ENCODE measurements at places on chromosomes 2 and 18.

DNA sequence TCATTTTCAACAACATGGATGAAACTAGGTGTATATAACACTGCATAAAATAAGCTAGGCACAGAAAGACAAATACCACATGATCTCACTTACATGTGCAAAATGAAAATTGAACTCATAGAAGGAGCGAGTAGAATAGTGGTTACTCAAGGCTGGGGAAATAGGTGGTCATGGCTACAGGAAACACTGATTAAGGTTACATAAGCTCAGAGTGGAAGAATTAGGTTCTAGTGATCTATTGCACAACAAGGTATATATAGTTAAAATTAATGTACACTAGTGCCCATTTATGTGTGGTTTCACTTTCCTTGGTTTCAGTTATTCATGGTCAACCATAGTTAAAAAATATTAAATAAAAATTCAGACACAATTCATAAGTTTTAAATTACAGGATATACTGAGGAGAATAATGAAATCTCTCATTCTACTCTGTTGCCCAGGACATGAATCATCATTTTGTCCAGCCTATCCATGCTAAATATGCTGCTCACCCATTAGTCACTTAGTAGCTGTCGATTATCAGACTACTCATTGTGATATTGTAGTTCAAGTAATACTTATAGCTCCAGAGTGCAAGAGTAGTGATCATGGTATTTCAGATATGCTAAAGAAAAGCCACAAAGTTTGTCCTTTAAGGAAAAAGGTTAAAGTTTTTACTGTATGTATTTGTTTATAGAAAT is 1530.9 kb upstream of the LRRTM1 start:
- DNase-seq, result no peak

GRCh38 chr2:110957293-110957692 is 163.4 kb upstream of the BCL2L11 start:
- no peak for DNase-seq

DNA sequence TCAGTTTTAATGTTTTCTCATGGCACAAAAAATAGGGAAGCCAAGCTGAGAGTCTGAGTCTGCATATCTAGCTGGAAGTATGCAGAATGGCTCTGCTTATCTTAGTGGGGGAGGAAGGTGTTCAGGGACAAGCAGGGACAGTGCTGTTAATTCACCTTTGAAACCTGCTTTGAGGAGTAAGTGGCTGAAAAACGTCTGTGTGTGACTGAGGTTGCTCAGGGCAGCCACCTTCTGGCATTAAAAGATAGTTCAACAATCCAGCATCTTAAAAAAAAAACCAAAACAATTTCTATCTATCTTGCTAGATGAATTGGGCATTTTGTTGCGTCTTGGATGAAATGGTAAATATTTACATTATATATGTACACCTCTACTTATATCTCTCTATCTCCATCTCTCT is 2.0 kb upstream of the TRPM8 start:
- DNase-seq, result no peak

DNA sequence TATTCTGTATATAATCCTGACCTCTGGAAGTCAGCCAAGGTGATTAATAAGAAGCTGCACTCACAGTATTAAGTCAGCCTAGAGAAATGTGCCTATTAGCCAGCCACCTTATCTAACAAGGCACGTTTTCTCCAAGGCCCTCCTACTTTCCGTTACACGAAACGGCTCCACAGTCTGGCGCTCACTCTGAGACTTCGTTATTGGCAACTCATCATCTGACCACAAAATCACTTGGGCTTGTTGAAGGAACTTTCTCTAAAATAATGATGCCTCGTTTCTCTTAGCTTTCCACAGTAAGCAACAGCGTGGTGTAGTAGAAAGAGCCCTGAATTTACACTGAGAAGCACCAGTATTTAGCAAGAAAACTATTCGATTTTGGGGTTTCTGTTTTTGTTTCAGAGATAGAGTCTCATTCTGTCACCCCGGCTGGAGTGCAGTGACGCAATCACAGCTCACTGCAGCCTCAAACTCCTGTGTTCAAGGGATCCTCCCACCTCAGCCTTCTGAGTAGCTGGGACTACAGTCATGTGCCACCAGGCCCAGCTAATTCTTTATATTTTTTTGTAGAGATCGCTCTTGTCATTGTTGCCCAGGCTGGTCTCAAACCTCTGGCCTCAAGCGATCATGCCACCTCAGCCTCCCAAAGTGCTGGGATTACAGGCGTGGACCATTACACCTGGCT is 53.6 kb upstream of the SLC14A1 start:
- no peak for DNase-seq

DNA sequence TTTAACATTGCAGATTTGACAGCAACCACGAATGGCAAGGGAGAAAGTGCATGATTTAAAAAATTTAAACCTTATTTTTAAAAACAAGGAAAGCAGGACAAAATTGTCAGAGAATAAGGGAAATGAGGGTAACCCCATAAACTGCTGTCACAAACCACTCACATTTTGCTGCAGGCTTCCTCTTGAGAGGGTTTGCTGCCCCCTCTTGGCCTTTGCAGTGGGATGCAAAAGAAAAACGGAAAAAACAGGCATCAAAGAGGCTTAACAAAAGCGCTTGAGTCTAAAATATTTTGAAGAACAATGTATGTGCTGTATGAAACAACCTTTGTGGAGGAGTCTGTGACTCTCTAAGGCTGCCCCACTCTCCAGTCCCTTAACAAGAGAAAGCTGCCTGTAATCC is 91.6 kb downstream of the TMX3 start:
- DNase-seq, result peak; percentile 2

GRCh38 chr2:224284134-224284946 is 117.6 kb downstream of the FAM124B start:
- DNase-seq, result no peak

DNA sequence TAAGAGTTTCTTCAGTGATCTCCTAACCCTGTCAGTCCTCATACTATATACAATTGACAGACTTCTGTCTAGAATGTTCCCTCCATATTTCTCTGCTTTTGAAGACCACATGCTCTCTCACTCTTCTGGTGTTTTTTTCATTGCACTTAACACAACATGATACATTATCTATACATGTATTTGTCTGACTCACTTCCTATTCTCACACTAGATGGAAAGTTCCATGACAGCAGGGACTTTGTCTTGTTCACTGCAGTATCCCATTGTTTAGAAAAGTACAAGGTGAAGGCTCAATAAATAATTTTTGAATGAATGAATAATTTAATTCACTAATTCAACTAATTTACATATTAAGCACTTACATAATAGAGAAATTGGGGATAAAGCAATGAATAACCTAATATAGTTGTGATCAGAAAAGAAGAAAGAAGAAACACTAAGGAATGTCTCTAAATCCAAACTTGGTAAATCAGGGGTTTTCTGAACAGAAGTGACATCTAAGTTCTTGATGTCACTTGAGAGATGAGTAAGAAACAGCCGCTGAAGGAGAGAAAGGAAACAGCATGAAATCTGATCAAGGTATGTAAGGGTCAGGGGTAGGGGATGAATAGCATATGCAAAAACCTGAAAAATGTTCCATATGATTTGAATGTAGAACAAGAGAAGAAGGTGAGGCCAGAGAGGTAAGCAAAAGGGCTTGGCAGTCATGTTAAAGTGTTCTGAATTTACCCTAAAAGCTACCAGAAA is 42.4 kb downstream of the MBD2 start:
- no peak for DNase-seq

DNA sequence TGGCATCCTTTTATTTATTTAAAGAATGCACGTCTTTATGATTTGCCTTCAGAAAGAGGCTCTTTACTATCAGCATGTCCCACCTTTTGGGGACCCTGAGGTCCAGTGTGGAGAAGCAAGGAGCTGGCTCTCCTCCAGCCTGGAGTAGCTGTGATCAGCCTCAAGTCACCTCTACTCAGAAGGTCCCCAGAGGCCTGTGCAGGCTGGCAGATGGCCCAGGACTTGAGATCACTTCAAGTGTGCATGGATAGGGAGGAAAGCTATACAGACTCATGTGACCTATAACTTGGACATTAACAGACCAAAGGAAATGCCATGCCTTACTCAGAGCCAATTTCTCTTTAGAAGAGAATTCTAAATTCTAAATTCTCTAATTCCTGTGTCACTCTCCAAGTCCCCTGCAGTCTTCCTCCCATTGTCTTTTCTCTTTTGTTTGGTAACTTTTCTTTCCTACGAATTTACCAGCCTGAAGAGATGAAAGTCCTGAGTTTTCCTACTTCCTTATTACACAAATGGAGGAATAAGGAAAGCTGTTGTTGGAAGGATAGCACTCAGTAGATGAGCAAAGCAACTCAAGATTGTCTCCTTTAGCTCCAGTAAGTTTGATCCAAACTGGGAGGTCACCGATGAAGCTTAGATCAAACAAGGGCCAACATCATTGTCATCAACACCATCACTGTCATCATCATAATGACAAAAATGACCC is 163.9 kb downstream of the GFPT1 start:
- no peak for DNase-seq

DNA sequence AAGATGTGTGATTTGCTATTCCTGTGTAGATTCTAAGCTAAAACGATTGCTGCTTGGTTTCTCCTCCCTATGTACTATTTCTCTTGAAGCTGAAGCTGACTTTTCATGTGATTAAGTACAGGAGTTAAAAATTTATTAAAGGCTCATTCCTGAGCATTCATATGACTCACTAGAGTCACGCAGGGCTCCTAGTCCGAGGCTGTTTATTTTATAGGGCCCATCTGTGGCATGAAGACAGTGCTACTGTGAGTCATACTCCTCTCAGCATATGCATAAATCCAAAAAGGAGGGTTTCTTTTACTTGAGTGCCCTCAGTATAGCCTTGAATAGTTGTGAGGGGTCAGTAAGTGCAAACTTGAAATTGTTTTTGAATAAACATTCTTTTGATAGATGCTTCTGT is 378.8 kb downstream of the PTPRM start:
- no peak for DNase-seq

DNA sequence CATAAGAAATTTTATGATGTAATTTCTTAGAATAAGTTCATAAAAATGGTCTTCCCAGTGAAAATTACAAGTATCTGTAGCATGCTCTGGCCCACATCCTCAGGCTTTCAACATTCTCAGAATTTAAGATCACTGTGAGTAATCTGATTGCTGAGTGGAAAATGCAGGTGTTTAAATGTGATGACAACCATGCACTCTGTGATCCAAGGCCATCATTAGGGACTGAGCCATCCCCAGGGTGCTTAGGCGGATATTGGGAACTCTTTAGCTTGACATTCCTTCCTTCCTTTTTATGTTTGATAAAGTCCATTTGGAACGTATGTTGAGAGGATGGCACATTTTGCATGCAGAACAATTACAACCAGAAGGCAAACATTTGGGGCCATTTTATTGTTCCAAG is 95.5 kb downstream of the ARL4C start:
- DNase-seq, result no peak

GRCh38 chr2:177606636-177607035 is 214.1 kb downstream of the AGPS start:
- no peak for DNase-seq

DNA sequence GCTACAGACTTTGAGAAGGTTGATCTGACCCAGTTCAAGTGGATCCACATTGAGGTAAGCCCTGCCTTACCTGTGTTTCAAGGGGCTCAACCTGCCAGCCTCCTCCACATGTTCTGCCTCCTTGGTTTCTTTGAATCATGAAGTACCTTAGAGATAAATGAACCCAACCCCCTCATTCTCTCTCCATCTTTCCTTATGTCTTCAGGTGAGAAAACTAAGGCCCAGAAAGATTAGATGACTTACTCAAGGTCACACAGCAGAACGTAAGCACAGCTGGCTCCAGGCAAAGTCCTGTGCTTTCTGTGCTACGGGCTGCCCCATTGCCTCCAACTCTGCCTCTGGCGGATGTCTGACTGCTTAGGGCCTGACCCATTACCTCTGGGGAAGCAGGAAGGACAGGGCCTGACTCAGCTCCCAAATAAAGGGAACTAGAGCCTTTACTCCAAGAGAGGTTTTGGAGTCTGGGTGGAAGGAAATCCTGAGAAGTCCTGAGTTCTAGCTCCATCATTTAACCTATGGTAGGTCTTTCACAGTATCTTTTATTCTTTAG is 10.3 kb downstream of the KHK start:
- DNase-seq, result no peak

- DNase-seq, result peak; percentile 73
Observed at GRCh38 chr2:88350331-88351248, 101.9 kb downstream of the FOXI3 start.

DNA sequence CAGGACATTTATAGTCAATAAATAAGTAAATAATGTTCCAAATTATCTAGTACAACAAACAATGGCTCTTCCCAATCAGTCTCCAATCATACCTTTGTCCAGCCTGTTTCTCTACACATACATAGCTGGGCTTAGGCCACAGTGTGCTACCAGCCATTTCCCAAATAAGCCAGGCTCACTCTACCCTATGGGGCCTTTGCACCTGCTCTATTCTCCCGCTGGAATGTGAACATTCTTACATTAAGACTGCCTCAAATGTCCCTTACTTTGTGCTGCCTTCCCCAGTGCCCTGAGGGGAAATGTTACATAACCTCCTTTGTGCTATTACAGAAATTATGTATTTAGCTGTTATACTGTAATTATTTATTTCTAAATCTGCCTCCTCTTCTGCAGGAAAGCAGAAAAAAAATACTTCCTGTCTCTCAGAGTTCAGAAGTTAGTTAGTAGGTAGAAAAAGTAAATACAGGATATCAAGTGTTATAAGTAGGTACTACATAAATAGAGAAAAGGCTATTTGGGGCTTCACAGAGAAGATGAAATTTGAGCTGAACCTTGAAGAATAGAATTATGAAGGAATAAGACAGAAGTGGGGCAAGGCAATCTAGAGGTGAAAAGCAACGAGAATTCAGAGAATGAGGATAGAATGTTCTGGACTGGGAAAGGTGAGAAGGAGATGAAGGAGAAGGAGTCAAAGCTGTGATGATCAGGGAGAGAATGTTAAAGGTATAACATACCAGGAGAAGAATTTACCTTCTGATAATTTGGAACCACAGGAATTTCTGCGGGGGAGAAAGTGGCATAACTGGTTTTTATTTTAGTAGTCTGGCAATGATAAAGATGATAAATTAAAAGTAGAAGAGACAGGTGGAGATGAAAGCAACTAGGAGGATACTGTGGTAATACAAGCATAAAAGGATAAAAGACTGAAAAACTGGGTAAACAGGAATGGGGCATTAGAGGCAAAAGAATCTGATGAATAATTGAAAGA is 37.0 kb downstream of the ROCK1 start:
- no peak for DNase-seq

- no peak for DNase-seq
Observed at GRCh38 chr18:24063121-24063731, 48.7 kb downstream of the TTC39C start.

- no peak for DNase-seq
Observed at GRCh38 chr2:211867845-211868451, 670.7 kb downstream of the ERBB4 start.

- DNase-seq, result no peak
Observed at GRCh38 chr2:70936165-70936978, 672 bp downstream of the ATP6V1B1 start.

DNA sequence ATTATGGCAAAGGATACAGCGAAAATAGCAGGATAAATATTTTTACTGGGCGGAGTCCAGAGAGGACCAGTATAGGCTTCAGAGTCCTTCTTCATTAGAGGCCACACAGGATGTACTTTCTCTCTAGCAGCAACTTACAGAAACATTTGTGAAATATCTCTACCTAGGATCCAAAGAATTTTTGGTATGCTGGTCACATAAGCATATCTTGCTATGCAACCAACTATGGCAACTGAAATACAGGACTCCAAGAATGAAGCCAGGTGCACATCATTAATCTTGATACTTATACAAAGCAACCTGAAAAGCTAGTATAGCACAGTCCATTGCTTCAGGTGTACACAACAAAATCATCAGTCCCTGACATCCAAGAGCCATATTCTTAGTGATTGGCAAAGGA is 59.1 kb upstream of the NABP1 start:
- no peak for DNase-seq

GRCh38 chr2:177808984-177809809 is 263.4 kb downstream of the PDE11A start:
- no peak for DNase-seq

- DNase-seq, result no peak
Observed at GRCh38 chr2:181262782-181263181, 194.4 kb upstream of the ITGA4 start.

All from stimulated activated CD4-positive, alpha-beta T cell treated with anti-CD3 and anti-CD28 coated beads, Interleukin-4, amount 100 ng/mL, for 48 hours (primary cell).